ENCODE measurements at places on chromosomes 7 and 10.

DNA sequence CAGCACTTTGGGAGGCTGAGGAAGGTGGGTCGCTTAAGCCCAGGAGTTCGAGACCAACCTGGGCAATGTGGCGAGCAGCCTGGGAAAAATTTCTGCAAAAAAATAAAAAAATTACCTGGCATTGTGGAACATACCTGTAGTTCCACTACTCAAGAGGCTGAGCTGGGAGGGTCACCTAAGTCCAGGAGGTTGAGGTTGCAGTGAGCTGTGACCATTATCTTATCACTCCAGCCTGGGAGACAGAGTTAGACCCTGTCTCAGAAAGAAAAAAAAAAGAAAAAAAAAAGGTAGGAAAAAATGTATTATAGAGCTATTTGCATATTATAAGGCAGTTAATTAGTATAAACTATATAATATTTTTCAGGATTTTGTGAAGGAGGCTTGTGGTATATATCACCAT lies 11.0 kb upstream of the TSPAN13 start:
- no peak for DNase-seq

DNA sequence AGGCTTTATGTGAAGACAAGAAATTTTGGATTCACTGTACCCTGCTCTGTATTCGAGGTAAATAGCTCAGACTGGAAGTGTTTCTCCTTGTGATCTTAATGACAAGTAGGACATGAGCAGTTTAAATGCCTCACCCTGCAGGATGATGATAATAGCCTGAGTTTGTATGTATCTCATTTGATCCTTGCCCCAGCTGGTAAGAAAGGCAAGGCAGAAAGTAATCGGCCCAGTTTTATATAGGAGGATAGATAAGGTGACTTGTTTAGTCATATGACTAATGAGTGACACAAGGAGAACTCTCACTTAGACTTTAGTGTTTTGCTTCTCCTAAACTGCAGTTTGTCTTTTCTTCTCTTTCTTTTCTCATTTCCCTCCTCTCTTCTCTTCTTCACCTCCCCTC lies 372.6 kb downstream of the PHF14 start:
- DNase-seq, result no peak

DNA sequence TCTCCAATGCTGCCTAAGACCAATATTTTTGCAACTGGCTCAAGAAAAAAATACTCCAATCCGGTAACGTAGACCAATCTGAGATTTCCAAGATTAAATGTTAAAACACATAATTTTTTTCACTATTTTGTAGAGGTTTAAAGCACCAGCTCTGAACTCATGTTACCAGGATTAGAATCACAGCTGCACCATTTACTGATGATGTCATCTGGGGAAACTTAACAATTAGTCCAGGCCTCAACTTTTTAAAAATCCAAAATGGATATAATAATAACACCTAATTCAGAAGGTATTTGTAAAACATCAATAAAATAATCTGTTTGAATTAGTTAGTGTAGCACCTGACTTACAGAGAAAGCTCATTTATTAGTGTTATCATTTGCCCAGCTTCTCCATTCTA lies 14.4 kb downstream of the PON1 start:
- no peak for DNase-seq

- DNase-seq, result no peak
Measured at GRCh38 chr7:156947120-156947843, 2.2 kb upstream of the NOM1 start.

DNA sequence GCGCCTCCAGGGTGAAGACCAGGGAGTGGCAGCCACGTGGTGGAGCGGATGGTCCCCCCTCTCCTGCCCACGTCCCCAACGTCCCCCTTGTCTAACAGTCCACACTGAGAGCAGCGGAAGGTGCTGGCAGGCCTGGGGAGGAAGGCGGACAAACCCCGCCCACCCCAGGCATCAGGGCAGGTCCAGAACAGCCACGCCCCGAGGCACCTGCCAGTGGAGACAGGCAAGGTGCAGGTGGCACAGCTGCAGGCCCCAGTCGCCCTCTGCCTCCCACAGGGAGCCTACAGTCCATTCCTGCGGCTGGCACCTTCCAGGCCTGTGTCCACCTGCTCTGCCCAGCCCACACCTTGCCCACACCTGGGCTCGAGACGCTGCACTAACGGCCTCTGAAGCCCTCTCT lies 24.9 kb downstream of the CYP2W1 start:
- no peak for DNase-seq

Data from Peyer's patch (tissue), 4 donors.